ENCODE measurements at places on chromosomes 7 and 10.

DNA sequence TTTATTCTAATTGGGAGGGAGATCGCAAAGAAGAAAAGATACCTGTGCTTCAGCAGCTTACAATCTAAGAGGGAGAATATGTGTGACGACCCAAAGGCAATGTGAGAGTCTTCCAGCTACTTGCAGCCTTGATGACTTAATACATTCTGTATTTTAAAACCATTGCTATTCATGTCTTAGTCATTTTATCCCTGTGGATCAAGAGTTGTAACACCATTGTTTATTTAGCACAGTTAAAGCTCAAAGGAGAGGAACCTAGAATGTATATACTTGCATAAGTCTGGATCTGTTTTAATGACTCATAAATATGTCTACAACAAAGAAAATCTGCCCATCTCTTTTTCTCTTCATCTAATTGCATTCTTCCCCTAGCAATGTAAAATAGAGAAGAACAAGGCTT, 117.9 kb upstream of the DLX6 start:
- no peak for DNase-seq

DNA sequence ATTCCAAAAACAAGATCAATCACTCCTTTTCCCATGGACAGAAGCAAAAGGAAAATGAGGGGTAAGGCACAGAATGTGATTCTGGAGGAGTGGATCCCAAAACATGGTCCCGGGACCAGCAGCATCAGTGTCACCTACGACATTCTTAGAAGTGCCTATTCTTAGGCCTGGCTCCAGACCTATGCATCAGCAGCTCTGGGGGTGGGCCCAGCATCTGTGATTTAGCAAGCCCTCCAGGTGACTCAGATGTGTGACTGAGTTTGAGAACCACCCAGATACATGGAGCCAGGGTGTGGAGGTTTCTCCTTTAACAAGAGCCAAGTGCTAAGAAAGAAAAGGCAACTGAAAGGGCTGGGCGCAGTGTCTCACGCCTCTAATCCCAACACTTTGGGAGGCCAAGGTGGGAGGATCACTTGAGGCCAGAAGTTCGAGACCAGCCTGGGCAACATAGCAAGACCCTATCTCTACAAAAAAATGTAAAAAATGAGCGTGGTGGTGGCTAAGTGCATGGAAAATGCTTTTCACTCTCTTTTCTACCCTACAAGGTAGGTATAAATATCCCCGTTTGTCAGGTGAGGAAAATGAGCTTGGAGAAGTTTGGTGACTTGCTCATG, 17.1 kb upstream of the ARPC1A start:
- DNase-seq = no peak

DNA sequence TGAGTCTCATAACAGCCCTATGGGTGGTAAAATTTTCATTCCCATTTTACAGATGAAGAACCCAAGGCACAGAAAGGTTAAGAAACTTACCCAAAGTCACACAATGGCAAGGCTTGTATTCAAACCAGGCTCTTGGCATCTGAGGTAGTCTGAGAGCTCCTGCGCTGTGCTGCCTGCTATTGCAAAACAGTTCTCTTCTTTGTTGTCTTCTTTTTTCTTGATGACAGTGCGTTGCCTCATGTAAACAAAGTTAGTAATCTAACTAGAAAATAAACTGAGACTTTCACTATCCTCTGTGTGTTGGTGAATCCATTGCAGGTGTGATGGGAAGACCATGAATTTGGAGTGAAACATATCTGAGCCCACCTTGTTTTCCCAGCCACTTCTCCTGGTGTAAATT, 240.8 kb downstream of the PTEN start:
- DNase-seq = no peak

- DNase-seq = no peak
Observed at GRCh38 chr10:120970595-120971529, 119.7 kb downstream of the WDR11 start.

GRCh38 chr7:121198502-121198901, 130.3 kb upstream of the WNT16 start:
- no peak for DNase-seq

DNA sequence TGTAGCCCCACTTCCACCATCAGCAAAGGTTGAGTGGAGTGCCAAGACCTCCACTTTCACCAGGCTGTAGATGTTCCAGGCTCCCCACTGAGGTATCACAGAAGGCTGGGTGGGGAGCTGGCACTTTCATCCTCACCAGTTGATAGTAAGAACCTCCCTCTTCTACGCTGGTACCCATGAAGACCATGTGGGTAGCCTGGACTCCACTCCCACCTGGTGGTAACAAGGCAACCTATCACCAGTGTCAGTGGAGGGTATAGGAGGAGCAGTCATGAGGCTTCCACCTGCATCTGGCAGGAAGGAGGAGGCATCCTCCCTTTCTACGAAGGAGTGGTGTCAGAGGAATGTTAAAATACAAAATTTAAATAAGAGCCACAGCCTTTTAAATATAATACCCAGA, 4.4 kb downstream of the SMIM30 start:
- no peak for DNase-seq

Data from activated CD4-positive, alpha-beta T cell treated with anti-CD3 and anti-CD28 coated beads, Interleukin-2, amount 50 U/mL, for 4 hours (primary cell).